ENCODE measurements at places on chromosomes 4 and X.

DNA sequence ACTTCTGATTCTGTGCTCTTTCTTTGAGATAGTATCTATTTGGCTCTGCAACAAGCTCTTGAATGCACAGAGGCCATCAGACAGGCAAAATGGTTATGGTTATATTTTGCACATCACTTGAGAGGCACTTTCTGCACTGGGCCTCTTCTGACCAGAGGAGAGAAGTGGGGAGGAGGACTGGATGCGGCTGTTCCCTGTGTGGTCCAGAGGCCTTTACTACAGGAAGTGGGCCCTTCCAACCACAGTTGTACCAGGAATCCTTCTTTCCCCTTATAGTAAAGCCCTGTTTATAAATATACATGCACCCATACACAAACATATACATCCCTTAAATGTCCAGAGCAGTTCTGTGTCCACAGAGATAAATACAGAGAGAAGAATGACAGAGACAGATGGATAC is 182.7 kb upstream of the HHIP start:
- no peak for DNase-seq

GRCh38 chrX:150361070-150361776 is 1.9 kb upstream of the MAMLD1 start:
- no peak for DNase-seq

- no peak for DNase-seq
These were observed 85.6 kb upstream of the EFHC2 start for GRCh38 chrX:44428989-44429627.

DNA sequence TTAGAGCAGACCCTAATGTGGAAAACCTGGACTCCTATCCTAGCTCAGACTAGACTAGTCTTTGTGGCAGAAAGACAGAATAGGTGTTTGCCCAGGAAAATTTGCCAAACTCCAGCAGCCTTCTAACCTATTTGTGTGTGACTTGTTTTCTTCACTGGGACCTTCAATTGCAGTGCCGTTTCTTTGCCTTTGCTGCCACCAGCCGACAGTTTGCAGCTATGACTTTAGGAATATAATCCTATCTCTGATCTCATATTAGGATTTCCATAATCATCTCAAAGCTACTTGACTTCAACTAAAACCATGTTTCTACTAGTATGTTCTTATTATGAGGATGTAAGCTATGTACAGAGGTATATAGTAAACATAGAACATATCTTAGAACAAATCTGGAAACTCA is 60.2 kb upstream of the PGAM4 start:
- no peak for DNase-seq

DNA sequence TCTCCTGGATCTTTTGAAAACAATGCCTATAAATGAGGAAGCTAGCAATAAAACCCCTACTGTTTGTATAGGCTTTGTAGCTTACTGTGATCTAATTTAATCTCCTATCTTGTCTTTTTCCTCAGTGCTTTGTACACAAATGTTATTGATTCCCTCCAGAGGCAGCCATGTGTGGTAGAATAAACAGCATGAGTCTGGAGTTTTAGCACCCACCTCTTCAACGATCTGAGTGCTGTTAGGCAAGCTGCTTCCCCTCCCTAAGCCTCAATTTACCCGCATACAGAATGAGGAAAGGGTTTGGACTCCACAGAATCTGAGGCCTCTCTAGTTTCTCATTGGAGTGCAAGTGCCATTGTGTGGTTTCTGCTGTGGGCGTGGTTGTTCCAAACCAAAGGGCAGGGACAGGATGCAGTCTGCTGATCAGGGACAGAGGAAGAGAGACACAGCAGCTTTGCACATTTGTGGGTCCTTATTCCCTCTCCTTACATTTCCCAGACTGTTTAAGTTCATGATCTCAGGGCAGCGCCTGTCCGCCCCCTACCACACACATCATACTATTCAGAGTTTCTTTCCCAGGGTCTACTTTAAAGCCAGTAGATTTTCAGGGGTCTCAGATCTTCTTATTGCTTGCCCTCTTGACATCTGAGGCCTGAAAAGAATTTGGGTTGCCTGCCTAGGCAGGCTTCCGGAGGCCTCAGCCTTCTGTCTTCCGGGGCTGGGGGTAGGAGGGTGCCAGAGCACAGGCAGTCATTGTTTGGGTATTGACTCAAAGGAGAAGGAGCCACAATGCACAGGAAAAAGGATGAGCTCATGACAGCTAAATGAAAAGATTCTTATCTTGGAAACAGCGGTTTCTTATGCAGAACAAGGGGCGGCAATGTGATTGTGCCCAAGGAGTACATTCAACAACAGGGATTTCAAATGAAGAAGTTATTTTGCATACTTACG is 114.9 kb upstream of the TEX13D start:
- no peak for DNase-seq

GRCh38 chr4:176277162-176277904 is 8.3 kb upstream of the ASB5 start:
- DNase-seq = no peak

GRCh38 chr4:170413951-170414350 is 324.2 kb upstream of the AADAT start:
- no peak for DNase-seq

DNA sequence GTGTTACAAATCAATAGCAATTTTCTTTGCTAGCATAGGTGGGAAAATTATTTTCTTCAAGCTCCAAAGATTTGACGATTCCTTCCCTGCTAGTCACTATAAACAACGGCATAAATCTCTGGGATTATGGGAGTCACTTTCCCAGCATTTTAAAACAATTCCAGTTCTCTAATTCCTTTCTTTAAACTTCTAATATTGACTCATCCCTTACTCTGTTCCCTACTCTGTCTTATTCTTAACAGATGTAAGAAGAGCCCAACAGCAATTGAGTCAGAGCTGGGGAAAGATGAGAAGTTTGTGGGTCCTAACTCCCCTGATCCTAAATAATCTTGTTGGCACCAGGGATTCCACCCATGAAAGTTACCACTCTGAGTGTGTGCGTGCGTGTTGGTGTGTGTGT is 47.4 kb upstream of the IL21 start:
- DNase-seq = no peak

DNA sequence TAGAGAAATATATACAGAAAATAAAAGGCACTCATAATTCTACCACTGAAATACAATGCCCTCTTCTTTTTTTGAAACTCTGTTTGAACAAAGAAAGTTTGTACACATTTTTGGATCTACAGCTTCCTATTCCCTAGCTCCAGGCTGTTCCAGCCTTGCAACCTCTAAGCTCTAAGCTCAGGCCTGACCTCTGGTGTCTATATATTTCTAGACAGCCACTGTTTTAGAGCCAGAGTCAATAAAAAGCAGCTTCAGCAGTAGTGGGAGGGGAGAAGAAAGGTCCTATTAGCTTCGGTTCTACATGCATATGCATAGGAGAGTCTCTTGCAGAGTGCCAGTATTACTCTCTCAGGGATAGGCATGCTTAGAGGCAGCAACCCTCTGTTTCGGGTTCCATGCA is 39.7 kb downstream of the CLDN2 start:
- no peak for DNase-seq

DNA sequence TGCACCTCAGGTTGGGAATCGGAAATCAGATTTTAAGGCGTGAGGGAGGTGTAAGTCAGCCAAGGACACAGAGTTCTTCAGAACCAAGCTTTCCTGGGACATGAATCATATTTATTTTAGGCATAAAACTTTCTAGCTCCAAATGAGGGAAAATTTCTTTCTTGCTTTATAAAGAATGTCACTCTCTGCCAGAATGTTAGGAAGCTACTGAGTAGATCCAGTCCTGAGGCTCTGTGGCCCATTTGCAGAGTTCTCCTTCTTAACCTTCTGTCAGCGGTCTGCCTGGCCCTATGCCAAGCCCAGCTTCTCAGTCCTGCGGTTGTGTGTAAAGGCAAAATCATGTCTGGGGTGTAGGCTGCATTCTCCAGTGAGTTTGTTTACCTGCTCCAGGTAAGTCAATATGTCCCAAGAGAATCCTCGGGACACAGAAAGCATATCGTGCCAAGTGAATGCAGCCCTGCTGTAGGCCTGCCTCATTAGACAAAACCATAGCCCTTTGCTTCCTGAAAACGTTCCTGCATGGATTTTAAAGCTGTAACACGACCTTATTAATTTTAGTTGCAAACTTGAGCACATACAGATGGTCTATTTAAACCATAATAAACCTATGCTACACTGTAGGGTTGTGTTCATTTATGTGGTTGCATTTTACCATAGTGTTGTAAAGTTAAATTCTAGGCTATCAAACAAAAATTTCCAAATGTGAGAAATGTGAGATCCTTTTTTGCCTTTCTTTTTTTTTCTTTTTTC is 29.2 kb upstream of the CCNI start:
- no peak for DNase-seq

- peak; percentile 12 for DNase-seq
These were observed 75.1 kb upstream of the USP9X start for GRCh38 chrX:41009850-41010846.

DNA sequence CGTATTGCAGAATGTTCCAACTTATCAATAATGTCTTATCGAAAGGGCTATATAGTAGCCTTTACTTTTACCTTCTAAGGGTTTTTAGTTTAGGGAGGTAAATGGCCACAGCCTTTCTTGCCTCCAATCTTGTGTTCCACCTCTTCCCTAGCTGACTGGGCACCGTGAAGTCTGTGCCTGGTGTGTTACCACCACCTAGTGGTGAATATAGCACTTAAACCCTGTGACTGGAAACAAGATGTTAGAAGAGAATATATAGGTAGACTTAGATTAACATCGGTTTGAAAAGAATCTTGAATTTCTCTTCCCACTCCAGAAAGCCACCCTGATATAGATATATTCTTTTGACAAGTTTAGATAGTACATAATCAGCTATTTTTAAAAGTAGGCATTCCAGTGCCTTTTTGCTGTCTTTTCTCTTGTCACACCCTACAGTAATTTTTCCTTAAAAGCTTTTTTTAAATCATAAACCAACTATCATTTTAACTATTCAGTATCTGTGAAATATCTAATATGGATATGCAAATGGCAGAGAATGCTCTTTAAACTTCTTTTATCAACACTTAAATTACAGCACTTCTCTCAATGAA is 27.8 kb upstream of the ADH7 start:
- peak; percentile 5 for DNase-seq

GRCh38 chrX:3134316-3134945 is 93.2 kb downstream of the ARSF start:
- DNase-seq = no peak

GRCh38 chrX:3697701-3698279 is 15.7 kb downstream of the PRKX start:
- no peak for DNase-seq

GRCh38 chr4:164484551-164484950 is 269.4 kb upstream of the SMIM31 start:
- no peak for DNase-seq

GRCh38 chrX:109959356-109959871 is 43.5 kb upstream of the TMEM164 start:
- DNase-seq = no peak

GRCh38 chrX:41935832-41936231 is 12.5 kb upstream of the CASK start:
- DNase-seq = no peak

DNA sequence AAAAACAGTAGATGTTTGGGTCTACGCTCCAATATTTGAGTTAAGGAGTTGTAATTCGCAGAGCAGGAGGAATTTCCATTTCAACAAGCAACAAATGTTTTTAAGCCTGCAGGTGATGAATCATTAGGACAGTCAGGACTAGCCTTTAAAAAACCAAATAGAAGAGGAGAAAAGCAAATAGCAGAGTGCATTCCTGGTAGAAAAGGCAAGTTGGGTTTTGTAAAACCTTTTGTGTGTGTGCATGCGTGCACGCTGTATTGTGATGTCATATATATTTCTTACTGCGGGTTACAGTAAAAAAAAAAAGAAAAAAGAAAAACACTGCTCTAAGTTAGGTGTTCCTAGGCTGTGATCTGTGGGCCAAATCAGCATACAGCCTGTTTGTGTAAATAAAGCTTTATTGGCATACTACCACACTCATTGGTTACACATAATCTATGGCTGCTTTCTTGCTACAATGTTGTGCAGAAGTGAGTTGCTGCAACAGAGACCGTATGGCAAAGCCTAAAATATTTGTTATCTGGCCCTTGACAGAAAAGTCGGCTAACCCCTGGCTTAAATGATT is 135.6 kb downstream of the MID1 start:
- no peak for DNase-seq

DNA sequence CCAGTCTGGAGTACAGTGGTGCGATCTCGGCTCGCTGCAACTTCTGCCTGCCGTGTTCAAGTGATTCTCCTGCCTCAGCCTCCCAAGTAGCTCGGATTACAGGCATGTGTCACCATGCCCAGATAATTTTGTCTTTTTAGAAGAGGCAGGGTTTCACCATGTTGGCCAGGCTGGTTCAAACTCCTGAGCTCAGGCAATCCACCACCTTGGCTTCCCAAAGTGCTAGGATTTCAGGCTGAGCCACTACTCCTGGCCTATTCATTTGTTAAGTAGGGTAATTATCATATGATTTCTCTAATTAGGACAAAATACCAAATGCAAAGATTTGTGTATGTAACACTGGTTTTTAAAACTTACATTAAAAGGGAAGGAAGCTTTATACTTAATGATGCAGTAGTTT is 137.8 kb downstream of the GPM6A start:
- no peak for DNase-seq

GRCh38 chr4:925171-925570 is 6.9 kb downstream of the GAK start:
- no peak for DNase-seq

GRCh38 chrX:57380026-57380796 is 93.7 kb downstream of the FAAH2 start:
- DNase-seq = no peak

GRCh38 chr4:94457692-94458106 is 6.0 kb downstream of the PDLIM5 start:
- no peak for DNase-seq

All from activated CD8-positive, alpha-beta memory T cell treated with anti-CD3 and anti-CD28 coated beads for 1 hour (primary cell).